ENCODE measurements at places on chromosomes 5 and 9.
A peak's percentile ranks its signal among the peaks of the same experiment; 100 is the strongest.

DNA sequence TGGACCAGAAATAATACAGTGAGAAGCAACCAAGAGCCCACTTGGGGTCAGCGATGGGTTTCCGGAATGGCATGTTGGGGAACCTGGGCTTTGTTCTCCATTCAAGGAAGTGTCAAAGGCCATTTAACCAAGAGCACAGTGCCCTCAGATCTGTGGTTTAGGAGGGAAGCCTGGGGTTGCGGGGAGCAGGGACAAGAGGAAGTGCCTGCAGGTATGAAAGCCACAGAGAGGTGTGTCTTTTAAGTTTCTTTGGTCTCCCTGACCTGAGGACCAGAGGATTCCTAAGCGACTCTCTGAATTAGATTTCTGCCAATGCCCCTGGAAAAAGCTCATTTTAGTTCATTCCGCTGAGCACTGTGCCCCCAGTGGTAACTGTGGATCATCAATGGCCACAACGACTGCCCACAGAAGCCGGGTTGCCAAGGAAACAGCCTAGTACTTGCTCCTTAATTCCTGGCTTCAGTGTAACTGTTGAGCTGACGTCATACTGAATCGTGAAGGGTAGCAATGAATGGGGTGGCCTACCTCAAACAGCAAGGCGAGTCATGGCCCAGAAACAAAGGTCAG, 107.3 kb upstream of the SPIN1 start:
- DNase-seq, result no peak

DNA sequence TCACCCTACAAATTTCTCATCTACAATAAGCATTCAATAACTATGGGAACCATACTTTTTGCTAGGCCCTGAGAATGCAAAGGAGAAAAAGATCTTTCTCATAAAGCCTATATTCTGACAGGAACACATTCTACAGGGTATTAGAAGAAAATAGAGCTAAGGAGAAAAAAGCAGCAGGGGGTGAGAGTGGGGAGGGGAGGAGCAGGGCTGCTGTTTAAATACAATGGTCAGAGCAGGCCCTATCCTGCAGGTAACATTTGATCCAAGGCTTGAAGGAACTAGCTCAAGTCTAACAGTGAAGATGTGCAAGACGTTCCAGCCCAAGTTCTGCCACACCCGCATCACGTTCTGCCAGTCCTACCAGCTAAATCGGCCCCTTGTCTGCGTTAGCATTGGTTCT, 89.7 kb downstream of the ELAVL2 start:
- no peak for DNase-seq

GRCh38 chr9:34684145-34684544, 6.9 kb downstream of the CCL19 start:
- DNase-seq, result no peak

DNA sequence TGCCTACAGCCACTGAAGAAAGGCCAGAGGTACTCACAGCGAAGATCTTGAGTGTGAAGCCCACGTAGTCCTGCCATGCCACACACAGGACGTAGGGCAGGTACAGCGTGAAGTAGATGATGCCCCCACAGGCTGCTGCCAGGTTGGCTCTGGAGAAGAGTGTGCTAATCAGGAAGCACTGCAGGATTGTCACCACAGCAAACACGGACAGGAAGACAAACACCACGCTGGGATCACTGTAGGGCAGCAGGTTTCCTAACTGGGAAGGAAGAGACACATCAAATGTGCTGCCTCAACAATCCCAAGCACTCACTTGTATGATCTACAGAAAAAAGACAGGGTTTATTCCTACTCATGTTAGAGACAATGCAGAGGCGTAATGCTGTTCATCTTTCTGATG, 63.0 kb downstream of the NIPSNAP3B start:
- DNase-seq, result no peak

GRCh38 chr5:45793638-45794532, 97.7 kb upstream of the HCN1 start:
- DNase-seq, result no peak

DNA sequence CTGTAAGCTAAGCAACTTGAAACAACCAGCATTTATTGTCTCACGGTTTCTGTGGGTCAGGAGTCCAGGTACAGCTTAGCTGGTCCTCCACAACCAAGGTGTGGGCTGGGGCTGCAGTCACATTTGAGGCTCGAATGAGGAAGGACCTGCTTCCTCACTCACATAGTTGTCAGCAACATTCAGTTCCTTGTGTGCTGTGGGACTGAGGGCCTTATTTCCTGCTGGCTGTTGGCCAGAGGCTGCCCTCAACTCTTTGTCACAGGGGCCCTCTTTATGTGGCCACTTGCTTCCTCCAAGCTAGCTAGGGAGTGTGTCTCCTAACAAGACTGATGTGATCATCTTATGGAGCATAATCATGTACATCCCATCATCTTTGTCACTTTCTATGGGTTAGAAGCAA, 29.2 kb upstream of the SEMA4D start:
- DNase-seq, result no peak

DNA sequence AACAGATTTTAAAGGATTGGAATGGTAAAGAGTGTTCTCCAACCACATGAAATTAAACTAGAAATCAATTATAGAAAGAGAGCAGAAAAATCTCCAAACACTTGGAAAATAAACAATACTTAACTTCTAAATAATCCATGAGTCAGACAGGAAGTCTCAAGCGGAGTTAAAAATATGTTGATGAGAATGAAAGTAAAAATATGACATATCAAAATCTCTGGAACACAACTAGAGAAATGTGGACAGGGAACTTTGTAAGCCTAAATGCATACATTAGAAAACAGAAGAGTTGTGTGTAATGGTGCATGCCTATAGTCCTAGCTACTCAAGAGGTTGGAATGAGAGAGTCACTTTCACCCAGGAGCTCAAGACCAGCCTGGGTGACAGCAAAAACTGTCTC, 47.9 kb upstream of the ZNF618 start:
- peak; percentile 9 for DNase-seq

Data from foreskin fibroblast (primary cell).